Liver (tissue), 10 donors: ENCODE measurements at places on chromosomes 7 and 10. TPM values are rescaled to one million over a fixed set of nuclear protein-coding genes. Genes with fewer than 3 reads are reported as not detected.

DNA sequence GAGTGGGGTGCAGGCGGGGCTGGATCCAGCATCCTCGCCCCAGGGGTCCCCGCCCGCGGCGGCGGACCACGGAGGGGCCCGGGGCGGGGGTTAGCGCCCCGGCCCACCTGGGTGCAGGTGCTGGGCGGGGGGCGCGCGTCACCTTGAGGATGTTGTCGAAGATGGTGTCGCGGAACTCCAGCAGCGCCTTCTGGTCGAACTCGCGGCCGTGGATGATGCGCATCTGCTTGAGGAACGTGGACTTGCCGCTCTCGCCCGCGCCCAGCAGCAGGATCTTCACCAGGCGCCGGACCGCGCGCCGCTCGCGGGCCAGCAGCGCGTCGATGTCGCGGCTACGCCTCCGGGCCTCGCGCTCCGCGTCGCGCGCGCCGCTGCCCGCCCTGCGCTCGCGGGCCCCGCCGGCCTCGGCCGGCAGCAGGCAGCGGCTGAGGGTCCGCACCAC is 376 bp downstream of the GNA12 start:
- H3K27ac ChIP-seq: peak overlapping the region; percentile 8
- peak overlapping the region; percentile 87 for H3K4me3 ChIP-seq
- DNase-seq: peak; percentile 51
- no peaks in the 10 kb centered on the region for H3K27me3 ChIP-seq

DNA sequence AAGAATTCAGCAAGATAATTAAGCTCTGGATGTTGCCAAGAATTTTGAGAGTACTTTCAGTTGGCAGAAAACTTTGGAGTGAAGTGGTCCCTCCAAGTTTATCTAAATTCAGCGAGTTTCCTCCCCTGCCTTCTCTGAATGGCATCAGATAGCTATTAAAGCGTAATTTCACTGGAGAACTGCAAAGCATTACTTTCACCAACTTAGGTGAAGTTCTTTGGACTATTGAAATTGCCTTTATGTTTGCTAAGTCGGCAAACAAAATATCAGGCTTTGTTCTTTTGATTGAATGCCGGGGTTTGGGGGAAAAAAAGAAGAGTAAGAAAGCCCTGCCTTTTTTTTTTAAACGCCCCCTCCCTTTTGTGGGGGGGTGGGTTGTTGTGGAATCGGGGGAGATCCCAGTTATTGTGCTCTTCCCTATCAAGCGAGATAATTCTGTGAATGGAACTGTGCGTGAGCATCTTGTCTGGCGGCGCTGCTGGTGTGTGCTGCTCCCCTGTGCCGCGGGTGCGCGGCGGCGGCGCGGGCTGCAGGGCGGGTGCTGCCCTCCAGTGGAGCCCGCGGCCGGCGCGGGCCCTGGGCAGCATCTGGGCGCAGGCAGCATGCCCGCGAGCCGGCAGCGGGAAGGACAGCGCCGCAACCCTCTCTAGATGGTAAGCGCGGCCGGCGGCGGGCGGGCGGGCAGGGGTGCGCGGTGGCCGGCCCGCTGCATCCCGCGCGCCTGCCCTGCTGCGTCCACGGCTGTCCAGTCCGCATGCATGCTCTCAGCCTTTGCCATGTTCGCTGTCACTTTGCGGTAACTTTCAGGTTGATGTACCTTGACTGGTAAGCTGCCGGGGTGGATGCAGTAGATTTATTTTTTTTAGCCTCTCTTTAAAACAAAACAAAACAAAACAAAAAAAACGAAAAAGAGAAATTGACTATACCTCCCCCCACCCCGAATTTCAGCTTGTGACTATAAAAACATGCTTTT is 176.5 kb downstream of the TCF7L2 start:
- H3K4me3 ChIP-seq: no peak overlapping the region
- DNase-seq: peak; percentile 70
- H3K27me3 ChIP-seq: no peaks in the 10 kb centered on the region
- H3K27ac ChIP-seq: peak overlapping the region; percentile 74
- H3K4me1 ChIP-seq: peaks cover 14% of the 10 kb centered on the region

DNA sequence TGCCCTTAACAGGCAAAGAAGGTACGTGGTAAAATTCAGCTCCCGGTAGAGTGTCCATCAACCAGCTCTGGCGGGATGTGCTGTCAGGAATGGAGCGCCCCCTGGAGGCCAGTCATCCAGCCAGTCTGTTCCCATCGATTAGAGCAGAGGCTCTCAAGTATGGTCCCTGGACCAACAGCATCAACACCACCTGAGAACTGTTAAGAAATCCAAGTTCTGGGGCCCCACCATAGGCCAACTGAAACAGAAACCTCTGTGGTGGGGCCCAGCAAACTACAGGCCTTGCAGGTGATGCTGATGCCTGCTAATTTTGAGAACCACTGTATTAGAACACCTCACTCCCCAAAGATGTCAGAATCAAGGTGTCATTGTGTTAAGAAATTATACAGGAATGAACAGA is 109.2 kb downstream of the DPY19L1 start:
- H3K4me1 ChIP-seq: no peaks in the 10 kb centered on the region
- peak; percentile 71 for DNase-seq
- no peak overlapping the region for H3K4me3 ChIP-seq

THSD7A gene
- total RNA-seq: 2.5 TPM

GRCh38 chr7:46150721-46151120 is 229.6 kb upstream of the IGFBP3 start:
- no peaks in the 10 kb centered on the region for H3K36me3 ChIP-seq
- DNase-seq: no peak
- no peaks in the 10 kb centered on the region for H3K27me3 ChIP-seq
- H3K4me1 ChIP-seq: peaks cover 38% of the 10 kb centered on the region

TMED4 gene
- 46.5 TPM for total RNA-seq

GRCh38 chr10:117005527-117006055 is 604 bp upstream of the SHTN1 start:
- peak; percentile 35 for DNase-seq
- peak overlapping the region; percentile 73 for H3K4me3 ChIP-seq
- H3K27ac ChIP-seq: peak overlapping the region; percentile 98
- H3K36me3 ChIP-seq: no peaks in the 10 kb centered on the region
- no peaks in the 10 kb centered on the region for H3K27me3 ChIP-seq
